ENCODE measurements at places on chromosomes 13 and 19.

GRCh38 chr13:47798906-47799305, 202.2 kb downstream of the SUCLA2 start:
- no peak overlapping the region for H3K4me3 ChIP-seq
- no peaks in the 10 kb centered on the region for H3K27me3 ChIP-seq
- H3K36me3 ChIP-seq = no peaks in the 10 kb centered on the region
- no peak for DNase-seq

DNA sequence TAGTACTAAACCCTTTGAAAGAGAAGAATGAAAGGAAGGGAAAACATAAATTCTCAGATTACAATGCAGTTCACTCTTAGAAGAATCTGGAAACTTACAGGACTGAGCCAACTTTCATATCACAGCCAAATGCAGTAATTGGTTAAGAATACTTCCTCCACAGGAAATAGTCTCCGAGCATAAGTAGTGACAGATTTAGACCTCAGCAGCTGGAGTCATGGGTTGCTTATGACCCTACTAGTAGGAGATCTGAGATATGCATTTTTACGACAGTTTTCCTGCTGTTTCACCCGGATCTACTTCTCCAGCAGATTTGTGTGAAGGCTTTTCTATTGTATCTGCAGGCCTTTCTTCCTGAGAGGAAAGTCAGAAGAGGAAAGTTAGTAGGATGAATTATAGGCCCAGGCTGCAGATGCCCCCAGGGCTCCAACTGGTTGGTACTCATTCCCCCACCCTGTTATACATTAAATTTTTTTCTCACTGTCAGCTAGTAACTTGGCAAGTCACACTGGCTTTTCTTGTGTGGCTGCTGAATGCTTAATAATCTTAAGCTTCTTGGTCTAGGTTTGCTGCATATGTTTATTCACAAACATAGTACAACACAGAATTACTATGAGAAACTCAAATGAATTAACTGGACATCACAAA, 1241.5 kb upstream of the MIR17HG start:
- no peaks in the 10 kb centered on the region for H3K27me3 ChIP-seq
- no peak for DNase-seq
- H3K4me1 ChIP-seq = no peaks in the 10 kb centered on the region
- H3K36me3 ChIP-seq = no peaks in the 10 kb centered on the region
- H3K4me3 ChIP-seq = no peak overlapping the region

DNA sequence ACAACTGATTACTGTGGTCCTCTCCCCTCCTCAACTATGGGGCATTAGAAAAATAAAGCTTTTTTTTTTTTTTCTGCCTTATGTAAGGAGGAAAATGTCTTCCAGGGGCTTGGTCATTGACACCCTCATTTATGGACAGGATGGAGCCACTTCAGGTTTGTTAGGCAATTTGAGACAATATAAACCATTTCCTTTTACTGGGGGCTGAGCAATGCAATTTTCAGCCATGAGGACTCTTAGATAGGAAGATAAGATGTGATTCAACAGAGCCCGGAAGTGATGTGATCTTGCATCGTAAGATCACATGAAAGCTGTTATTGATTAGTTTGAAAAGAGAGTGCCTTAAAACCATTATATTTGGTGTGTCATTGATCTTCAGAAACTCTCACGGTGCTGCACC, 210.8 kb downstream of the OXGR1 start:
- DNase-seq = no peak
- H3K4me1 ChIP-seq = no peaks in the 10 kb centered on the region
- no peaks in the 10 kb centered on the region for H3K36me3 ChIP-seq
- H3K27me3 ChIP-seq = no peaks in the 10 kb centered on the region
- H3K27ac ChIP-seq = no peak overlapping the region

GRCh38 chr19:35715981-35716800, 1.6 kb upstream of the KMT2B start:
- H3K4me3 ChIP-seq = peak overlapping the region; percentile 98
- peaks cover 19% of the 10 kb centered on the region for H3K36me3 ChIP-seq
- peak overlapping the region; percentile 98 for H3K27ac ChIP-seq
- no peaks in the 10 kb centered on the region for H3K27me3 ChIP-seq

DNA sequence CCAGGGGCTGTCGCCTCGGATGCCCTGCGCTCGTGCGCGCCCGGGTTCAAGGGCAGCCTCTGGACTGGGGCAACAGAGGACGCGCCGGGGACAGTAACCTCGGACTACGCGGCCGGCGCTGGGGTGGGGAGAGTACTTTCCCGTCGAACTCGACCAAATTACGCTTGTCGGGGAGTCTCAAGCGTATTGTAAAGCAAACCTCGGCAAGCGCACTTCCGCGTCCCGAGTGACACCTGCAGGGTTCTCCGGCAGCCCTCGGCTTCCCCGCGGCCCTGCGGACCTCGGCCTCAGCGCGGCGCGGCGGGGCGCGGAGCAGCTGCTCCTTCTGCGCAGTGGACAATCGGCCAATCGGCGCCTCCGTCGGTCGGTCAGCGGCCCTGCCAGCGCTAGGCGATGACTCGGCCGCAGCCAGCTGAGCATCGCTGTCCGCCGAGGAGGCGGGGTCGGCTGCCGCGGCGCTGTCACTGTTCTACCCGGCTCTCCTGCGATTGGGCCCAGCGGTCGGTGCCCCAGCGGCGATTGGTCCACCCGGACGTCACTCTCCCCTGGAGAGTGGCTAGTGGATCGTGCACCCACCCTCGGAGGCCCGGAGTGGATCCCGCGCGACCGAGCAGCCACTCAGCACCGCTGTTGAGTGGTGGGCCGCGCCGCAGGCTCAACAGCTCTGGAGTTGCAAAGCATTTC, at the start of gene SLC46A3:
Gene SLC46A3 (minus strand): TSS at position 428 of the 684 bp plus-strand sequence. CDS start 972 bp downstream, outside the sequence.
- no peaks in the 10 kb centered on the region for H3K36me3 ChIP-seq
- peak within 1 kb of the TSS; percentile 85 for H3K27ac ChIP-seq
- DNase-seq = peak; percentile 74
- no peaks in the 10 kb centered on the region for H3K27me3 ChIP-seq

DNA sequence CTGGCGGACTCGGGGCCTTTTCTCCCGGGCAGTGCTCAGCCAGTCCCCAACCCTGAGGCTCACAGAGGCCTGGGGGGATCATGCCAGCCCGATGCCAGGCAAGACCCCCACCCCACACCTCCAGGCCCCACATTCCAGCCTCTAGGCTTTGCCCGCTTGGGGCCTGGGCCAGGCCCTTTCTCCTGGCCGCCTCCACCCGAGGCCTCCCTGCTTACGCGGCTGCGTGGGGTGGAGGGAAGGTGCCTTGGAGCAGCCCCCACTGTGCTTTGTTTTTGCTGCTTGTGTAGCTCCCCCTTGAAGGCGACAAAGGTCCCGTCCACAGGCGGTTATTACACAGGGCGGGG, 38.4 kb downstream of the SMIM24 start:
- H3K27ac ChIP-seq = peak overlapping the region; percentile 70
- no peak overlapping the region for H3K4me3 ChIP-seq
- no peaks in the 10 kb centered on the region for H3K27me3 ChIP-seq

- H3K4me3 ChIP-seq = no peak overlapping the region
- H3K27ac ChIP-seq = no peak overlapping the region
- no peaks in the 10 kb centered on the region for H3K36me3 ChIP-seq
- H3K4me1 ChIP-seq = peaks cover 16% of the 10 kb centered on the region
These were observed 86.1 kb upstream of the DOCK9 start for GRCh38 chr13:99063952-99064351.

DNA sequence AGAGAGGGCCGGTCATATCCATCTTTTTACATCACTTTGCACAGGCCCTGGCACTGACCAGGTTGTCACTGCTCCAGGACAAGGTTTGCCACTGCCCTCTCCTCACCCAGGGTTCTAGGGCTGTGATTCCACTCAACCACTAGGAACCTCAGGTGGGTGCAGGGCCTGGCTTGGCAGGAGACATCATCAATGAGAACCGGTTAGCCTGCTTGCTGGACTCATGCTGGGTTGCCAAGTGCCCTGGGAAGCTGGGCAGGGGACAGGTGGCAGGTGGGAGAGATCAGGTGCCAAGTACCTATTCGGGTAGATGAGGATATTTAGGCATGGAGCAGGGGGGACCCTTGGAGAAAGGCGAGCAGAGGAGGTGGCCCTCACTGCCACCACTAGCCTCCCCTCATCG, 4.2 kb upstream of the CERS4 start:
- no peak overlapping the region for H3K4me3 ChIP-seq
- peaks cover 9% of the 10 kb centered on the region for H3K4me1 ChIP-seq
- no peaks in the 10 kb centered on the region for H3K27me3 ChIP-seq
- no peaks in the 10 kb centered on the region for H3K36me3 ChIP-seq
- H3K27ac ChIP-seq = no peak overlapping the region

- peaks cover 6% of the 10 kb centered on the region for H3K27me3 ChIP-seq
- H3K4me3 ChIP-seq = no peak overlapping the region
- peaks cover 10% of the 10 kb centered on the region for H3K4me1 ChIP-seq
- H3K36me3 ChIP-seq = no peaks in the 10 kb centered on the region
- no peak overlapping the region for H3K27ac ChIP-seq
These were observed 165.4 kb downstream of the FLT1 start for GRCh38 chr13:28329395-28330158.

DNA sequence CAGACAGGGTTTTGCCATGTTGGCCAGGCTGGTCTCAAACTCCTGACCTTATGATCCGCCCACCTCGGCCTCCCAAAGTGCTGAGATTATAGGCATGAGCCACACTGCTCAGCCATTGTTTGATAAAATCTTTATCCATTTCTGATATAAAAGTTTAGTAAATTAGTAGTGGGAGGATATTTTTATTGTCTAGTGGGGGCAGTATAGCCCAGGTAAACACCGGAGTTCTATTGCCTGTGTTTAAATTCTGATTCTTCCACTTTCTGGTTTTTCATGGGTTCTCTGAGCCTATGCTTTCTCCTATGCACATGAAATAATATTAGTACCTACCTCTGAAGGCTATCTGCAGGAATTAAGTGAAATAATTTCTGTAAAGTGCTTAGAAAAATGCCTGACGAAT, 20.1 kb upstream of the ARHGEF18 start:
- no peaks in the 10 kb centered on the region for H3K4me1 ChIP-seq
- H3K4me3 ChIP-seq = no peak overlapping the region
- no peak overlapping the region for H3K27ac ChIP-seq
- DNase-seq = no peak
- H3K27me3 ChIP-seq = no peaks in the 10 kb centered on the region
- H3K36me3 ChIP-seq = no peaks in the 10 kb centered on the region

GRCh38 chr13:34623331-34623730, 318.7 kb upstream of the NBEA start:
- no peak overlapping the region for H3K27ac ChIP-seq
- no peak for DNase-seq
- no peaks in the 10 kb centered on the region for H3K36me3 ChIP-seq
- no peak overlapping the region for H3K4me3 ChIP-seq

DNA sequence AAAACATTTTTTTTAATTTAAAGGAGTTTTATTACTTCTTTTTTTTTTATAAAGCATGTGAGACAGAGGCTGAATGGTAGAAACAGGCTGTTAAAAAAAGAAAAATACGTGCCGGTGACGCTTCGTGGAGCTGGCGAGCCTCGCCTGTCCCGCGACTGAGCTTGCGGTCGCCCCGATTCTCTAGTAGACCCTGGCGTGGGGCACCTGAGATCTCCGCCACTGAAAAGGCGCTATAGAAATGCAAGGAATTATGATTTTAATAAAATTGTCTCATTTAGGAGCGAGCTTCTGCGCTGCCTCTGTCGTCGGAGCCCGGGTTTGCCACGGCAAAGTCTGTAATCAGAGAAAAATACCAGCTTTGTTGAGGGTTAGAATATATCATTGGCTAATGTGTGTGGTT, 18.4 kb downstream of the NFIX start:
- no peaks in the 10 kb centered on the region for H3K36me3 ChIP-seq
- no peaks in the 10 kb centered on the region for H3K27me3 ChIP-seq

DNA sequence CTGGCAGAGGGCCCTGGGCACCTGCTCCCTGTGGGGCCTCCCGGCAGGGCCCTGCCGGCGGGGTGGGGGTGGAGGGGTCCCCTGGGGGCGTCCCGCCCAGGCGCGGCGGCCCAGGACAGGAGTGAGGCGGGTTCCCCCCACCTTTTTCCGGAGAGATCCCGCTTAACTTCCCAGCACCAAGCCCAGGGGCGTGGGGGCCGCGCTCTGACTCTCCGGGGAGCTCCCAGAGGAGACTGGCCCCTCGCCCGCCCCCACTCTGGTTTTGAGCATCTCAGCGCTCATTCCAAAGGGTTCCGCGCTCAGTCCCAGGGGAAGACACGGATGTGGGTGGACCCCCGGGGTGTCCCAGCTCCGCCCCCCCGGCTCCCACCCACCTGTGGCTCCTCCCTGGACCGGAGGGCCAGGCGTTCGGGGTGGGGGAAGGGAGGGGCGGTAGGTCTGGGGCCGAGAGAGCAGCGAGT, 476 bp downstream of the C2CD4C start:
- H3K4me3 ChIP-seq = peak overlapping the region; percentile 63
- H3K4me1 ChIP-seq = peaks cover 15% of the 10 kb centered on the region

DNA sequence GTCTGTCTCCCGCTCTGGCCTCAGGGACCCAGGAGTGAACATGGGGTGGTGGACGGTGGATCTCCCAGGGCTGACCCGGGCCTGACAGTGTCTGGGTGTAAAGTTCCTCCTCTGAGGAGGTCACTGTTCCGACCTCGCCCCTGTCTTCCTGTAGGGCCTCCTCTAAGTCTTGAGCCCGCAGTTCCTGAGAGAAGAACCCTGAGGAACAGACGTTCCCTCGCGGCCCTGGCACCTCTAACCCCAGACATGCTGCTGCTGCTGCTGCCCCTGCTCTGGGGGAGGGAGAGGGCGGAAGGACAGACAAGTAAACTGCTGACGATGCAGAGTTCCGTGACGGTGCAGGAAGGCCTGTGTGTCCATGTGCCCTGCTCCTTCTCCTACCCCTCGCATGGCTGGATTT, at the start of gene SIGLEC9:
Gene SIGLEC9 (plus strand): TSS at position 178 of the 400 bp plus-strand sequence. CDS start 69 bp downstream, at position 247.
- H3K36me3 ChIP-seq = no peaks in the 10 kb centered on the region
- no peaks in the 10 kb centered on the region for H3K4me1 ChIP-seq
- H3K27me3 ChIP-seq = no peaks in the 10 kb centered on the region
- peak within 1 kb of the TSS; percentile 24 for H3K4me3 ChIP-seq
- DNase-seq = no peak
- H3K27ac ChIP-seq = peak within 1 kb of the TSS; percentile 76

- no peak overlapping the region for H3K4me3 ChIP-seq
- H3K27ac ChIP-seq = no peak overlapping the region
- DNase-seq = no peak
- peaks cover 18% of the 10 kb centered on the region for H3K4me1 ChIP-seq
- H3K36me3 ChIP-seq = no peaks in the 10 kb centered on the region
These were observed 532.1 kb downstream of the IRS2 start for GRCh38 chr13:109254274-109254673.

- no peaks in the 10 kb centered on the region for H3K27me3 ChIP-seq
- H3K4me1 ChIP-seq = peaks cover 26% of the 10 kb centered on the region
- peak overlapping the region; percentile 94 for H3K27ac ChIP-seq
These were observed 4.0 kb upstream of the FTL start for GRCh38 chr19:48961051-48961649.
